Fibroblast of pulmonary artery (primary cell): ENCODE measurements at places on chromosomes 11 and 22.

- DNase-seq, result no peak
Observed at GRCh38 chr11:100584201-100584985, 102.7 kb upstream of the ARHGAP42 start.

DNA sequence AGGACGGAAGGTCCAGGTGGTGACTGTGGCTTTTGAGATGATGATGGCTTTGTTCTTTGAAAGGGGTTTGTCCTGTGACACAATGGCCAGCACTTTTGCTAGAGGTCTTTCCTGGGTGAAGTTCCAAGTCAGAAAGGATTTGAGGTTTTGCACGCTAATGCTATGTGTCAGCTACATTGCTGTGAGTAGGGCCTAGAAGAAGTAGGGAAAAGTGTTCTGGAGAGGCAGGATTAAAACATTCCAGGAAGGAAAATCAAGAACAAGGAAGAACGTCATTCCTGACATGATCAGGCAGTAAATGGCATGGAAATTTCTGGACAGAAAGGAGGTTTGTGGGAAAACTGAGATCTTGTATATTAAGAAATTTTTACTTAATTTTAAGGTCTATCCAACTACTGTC lies 290.7 kb downstream of the NTM start:
- peak; percentile 1 for DNase-seq

DNA sequence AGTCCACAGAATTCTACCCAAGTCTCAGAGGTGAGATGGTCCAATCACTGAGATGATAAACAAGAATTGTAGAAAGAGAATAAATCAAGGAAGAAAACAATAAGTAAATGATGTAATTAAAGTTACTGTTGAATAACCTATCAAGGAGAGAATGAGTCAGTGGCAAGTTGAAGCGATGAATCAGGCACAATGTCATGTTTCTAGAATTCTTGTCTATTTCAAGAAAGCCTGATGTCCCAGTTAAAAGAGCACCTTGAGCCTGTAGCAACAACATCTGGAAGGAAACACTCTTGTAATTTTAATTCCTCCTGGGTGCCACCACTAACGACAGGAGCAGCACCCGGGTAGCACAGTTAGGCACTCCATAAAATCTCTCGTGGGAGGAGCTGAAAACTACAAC lies 67.9 kb upstream of the SLC35C1 start:
- no peak for DNase-seq

GRCh38 chr22:20022978-20023613 lies 2.2 kb downstream of the TANGO2 start:
- no peak for DNase-seq

- DNase-seq, result peak; percentile 84
Observed at GRCh38 chr11:111541254-111542061, 938 bp downstream of the LAYN start.

DNA sequence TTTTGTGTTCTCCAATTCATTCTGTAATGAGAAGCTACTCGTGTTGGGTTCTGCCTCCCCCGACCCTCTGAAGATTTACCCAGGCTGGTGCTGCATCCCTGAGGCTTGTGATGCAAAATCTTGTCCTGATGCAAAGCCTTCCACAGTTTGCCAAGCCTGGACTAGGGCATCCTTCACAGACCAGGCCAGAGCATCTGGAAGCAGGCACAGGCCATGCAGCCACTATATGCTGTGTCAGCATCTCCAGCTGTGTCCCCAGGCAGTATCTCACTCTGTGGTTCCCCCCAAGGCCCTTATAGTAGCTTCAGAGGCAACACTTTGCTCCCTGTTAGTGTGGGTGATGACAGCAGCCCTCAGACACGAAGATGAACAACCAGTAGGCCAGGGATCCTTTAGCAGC lies 77.3 kb upstream of the RCN1 start:
- DNase-seq, result no peak
